Purkinje cell (primary cell): ENCODE measurements at places on chromosomes 6 and 20. TPM values are rescaled to one million over a fixed set of nuclear protein-coding genes. Genes with fewer than 3 reads are reported as not detected.

PGC gene
- not detected in 2 replicates for polyA plus RNA-seq

HLA-G gene
- polyA plus RNA-seq: not detected in 2 replicates

ENPP4 gene
- 46.4 and 52.1 TPM in 2 replicates for polyA plus RNA-seq

ACTL10 gene
- polyA plus RNA-seq: not detected in 2 replicates

RSPO3 gene
- polyA plus RNA-seq: 69.2 and 85.3 TPM in 2 replicates

DUSP15 gene
- not detected in 2 replicates for polyA plus RNA-seq

B3GAT2 gene
- polyA plus RNA-seq: 4.7 and 5.5 TPM in 2 replicates

PM20D2 gene
- polyA plus RNA-seq: 2.5 and 4.6 TPM in 2 replicates

GNRH2 gene
- not detected in 2 replicates for polyA plus RNA-seq

PTCRA gene
- not detected in 2 replicates for polyA plus RNA-seq

SLC26A8 gene
- polyA plus RNA-seq: 1.4 and 2.9 TPM in 2 replicates

CAGE1 gene
- not detected in 2 replicates for polyA plus RNA-seq

MDFI gene
- polyA plus RNA-seq: not detected in 2 replicates

PTK6 gene
- not detected in 2 replicates for polyA plus RNA-seq

SLC32A1 gene
- 15.8 and 29.4 TPM in 2 replicates for polyA plus RNA-seq

FITM2 gene
- 7.6 and 8.4 TPM in 2 replicates for polyA plus RNA-seq

TFAP2C gene
- polyA plus RNA-seq: not detected in 2 replicates

ATP9A gene
- polyA plus RNA-seq: 7.5 and 15.6 TPM in 2 replicates

C20orf144 gene
- polyA plus RNA-seq: not detected in 2 replicates
